ENCODE measurements at places on chromosomes 6 and 20. TPM values are rescaled to one million over a fixed set of nuclear protein-coding genes. Genes with fewer than 3 reads are reported as not detected.

SMPD2 gene
- 11.4 TPM for total RNA-seq

TRIM15 gene
- 0.20 TPM for total RNA-seq

TSPYL4 gene
- total RNA-seq = 14.3 TPM

UBR2 gene
- total RNA-seq = 31.9 TPM

ERVFRD-1 gene
- total RNA-seq = not detected

POPDC3 gene
- total RNA-seq = not detected

BNIP5 gene
- total RNA-seq = not detected

SUMO4 gene
- 23.2 TPM for total RNA-seq

NR2E1 gene
- not detected for total RNA-seq

CCN2 gene
- not detected for total RNA-seq

HLA-F gene
- total RNA-seq = 518 TPM

TNFRSF21 gene
- total RNA-seq = 0.07 TPM

MAS1 gene
- total RNA-seq = 0.02 TPM

NRN1 gene
- total RNA-seq = 0.95 TPM

CAPN11 gene
- not detected for total RNA-seq

NHSL1 gene
- 0.14 TPM for total RNA-seq

PPT2 gene
- total RNA-seq = 10.8 TPM

BTNL2 gene
- not detected for total RNA-seq

LRP11 gene
- total RNA-seq = 1.6 TPM

SNPH gene
- 1.5 TPM for total RNA-seq

HEY2 gene
- not detected for total RNA-seq

SYNJ2 gene
- 37.3 TPM for total RNA-seq

HNF4A gene
- total RNA-seq = not detected

RGS17 gene
- total RNA-seq = 0.45 TPM

TGM3 gene
- total RNA-seq = not detected

GMDS gene
- 39.4 TPM for total RNA-seq

NKAIN2 gene
- not detected for total RNA-seq

Data from natural killer cell treated with Interleukin-12 subunit alpha and Interleukin-12 subunit beta and Interleukin-15 and Interleukin-18, amount 100 ng/mL, for 72 hours (primary cell).